ENCODE measurements at places on chromosomes 16 and 17. TPM values are rescaled to one million over a fixed set of nuclear protein-coding genes. Genes with fewer than 3 reads are reported as not detected.

DNA sequence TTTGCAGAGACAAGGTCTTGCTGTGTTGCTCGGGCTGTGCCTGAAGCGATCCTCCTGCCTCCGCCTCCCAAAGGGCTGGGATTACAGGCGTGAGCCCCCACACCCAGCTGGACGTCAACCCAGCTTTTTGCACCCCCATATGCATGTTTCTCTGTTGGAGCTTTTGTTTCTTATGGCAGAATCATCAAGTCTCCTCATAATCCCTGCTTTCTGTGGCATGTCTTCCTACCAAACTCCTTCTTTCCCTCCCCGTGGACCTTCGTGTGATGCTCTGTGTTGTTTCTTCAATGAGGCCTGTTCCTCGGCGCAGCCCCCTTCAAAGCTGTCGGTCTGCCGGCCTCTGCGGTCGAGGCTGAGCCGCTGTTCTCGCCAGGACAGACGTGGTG is 71.6 kb downstream of the METRNL start:
- DNase-seq = no peak

GRCh38 chr17:50785946-50786570 is 18.7 kb upstream of the ANKRD40CL start:
- no peak for DNase-seq

PIMREG gene
- 0.19 TPM for total RNA-seq

DNA sequence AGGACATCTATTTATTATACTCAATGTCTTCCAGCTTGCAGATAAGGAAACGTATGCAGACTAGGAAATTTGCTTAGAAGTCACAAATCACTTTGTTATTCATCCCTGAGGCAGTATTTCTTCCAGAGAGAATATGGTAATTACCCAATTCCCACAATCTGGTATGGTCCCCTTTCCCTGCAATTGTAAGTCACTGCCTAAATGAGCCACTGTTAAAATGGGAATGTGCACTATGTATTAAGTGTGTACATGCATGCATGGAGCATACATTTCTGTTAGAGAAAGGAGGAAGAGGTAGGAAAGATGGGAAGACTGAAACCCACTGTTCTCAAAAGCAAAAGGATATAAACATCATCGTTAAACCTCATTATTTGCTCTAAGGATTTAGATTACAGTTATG is 10.0 kb downstream of the NUFIP2 start:
- DNase-seq = no peak

- no peak for DNase-seq
Measured at GRCh38 chr17:72861811-72862210, 230.7 kb downstream of the SLC39A11 start.

DNA sequence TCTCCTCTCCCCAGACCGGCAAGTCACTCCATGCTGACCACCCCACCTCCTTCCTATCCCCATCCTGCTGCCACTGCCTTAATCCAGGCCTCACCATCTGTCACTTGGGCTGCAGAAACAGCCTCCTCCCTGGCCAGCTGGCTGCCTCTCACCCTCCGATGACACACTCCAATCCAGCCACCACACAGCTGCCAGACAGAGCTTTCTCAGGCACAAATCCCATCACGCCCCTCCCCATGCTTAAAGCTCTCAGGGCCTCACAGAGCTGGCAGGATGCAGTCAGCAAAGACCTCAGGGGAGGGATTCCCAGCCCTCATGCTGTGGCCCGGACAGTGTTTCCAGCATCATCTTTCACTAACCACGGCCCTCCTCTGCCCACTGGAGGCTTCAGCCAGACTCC is 13.7 kb downstream of the CAMKK1 start:
- DNase-seq = peak; percentile 44

DNA sequence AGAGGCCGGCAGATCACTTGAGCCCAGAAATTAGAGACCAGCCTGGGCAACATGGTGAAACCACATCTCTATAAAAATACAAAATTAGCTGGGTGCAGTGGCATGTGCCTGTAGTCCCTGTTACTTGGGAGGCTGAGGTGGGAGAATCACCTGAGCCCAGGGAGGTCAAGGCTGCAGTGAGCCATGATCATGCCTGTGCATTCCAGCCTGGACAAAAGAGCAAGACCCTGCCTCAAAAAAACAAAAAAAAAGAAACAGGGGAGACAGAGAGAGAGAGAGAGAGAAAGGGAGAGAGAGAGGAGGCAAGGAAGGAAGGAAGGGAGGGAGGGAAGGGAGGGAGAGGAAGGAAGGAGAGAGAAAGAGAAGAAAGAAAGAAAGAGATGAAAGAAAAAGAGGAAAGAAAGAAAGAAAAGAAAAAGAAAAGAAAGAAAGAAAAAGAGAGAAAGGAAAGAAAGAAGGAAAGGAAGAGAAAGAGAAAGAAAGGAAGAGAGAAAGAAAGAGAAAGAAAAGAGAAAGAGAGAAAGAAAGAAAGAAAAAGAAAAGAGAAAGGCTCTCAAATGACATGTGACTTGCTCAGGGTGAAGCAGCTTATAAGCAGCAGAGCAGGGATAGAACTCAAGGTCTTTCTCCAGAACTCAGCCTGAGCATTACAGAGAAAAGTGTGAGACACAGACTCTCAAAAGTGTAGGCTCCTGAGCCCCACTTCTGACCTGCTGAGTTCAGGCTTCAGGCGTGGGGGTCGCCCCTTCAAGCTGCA is 15.5 kb downstream of the CX3CL1 start:
- DNase-seq = no peak

GRCh38 chr16:65783709-65784474 is 582.6 kb upstream of the CDH5 start:
- DNase-seq = no peak

SLFN12L gene
- total RNA-seq = 0.25 TPM

All from left ventricle myocardium inferior (tissue), 1 donor.